Dermis microvascular lymphatic vessel endothelial cell (primary cell): ENCODE measurements at places on chromosomes 7 and 10.

DNA sequence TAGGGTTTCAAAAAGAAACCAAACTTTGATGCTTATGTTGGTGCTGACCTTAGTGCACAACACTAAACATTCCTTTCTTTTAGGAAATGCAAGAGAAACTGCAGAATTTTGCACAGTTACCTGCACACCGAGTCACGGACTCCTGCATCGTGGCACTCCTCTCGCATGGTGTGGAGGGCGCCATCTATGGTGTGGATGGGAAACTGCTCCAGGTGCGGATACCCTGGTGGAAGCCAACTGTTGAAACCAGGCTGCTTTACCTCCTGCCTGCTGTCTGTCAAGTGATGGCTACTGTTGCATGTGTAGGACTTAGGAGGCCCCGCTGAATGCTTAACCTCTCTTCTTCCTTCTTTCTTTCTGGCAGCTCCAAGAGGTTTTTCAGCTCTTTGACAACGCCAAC is 11.7 kb downstream of the CASP2 start:
- peak; percentile 41 for DNase-seq

GRCh38 chr10:29600067-29600466 is 34.7 kb downstream of the SVIL start:
- DNase-seq = no peak

DNA sequence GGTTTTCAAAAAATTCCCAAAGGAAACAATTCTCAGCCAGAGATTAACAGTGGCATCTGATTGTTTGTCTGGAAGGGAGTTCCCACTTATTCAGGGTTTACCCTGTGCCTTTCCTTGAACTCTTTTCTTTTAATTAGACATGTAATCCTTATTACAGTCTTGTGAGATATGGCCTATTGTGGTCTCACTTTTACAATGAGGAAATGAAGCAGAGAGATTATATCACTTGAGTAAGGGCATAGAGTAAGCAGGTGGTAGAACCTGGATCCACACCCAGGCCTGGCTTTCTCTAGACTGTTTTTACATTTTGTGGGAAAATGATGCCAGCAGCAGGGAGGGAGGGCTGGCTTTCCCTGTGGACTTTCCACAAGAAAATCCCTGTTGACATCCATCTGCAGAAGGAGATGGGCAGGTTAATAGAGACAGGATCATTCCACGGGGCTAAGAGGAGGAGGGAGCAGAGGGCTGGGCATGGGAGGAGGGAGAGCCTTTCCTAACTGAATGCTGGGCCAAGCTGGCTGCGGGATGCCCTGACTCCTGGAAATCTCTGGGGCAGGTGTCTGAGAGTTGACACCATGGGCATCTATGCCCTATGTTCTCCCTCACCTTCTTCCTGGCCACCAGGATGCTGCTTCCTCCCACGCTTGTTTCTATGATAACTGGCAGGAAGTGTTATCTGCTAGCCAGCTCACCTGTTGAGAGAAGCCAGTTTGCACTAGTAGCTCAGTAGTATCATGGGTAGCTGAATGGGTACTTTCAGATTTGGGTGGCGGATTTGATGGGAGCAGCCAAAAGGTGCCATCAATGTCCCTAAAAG is 28.7 kb upstream of the ARHGAP22 start:
- DNase-seq = no peak

DNA sequence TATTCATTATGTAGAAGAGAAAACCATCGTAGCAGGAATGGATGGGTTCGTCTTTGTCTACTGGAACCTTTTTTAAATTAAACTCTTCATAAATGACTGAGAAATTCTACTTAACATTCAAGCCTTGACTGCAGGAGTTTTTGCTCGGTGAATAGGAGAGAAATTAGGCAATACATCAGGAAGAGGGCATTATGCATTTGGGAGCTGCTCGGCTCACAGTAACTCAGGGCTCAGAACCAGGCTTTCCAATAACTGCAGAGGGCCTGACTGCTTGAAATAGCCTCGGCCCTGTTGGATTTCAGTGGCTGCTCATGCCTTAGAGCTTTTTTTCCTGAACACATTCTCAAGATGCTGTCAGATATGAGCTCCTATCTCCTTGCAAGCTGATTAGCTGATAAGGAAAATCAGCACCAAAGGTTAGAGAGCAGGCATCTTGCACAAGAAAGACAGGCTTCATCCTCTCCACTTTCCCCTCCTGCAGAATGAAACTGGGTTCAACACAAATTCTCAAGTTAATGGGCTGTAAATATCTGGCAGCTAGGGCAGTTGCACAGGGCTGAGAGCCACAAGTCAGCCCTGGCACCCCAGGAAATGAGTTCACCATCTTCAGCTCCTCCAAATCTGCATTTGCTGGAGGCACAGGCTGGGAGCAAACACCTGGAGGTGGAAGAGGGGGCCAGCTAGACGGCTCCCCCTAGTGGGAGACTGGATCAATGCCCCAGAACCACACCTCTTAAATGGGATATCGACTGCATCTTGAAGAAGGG is 24.3 kb downstream of the TECTB start:
- peak; percentile 43 for DNase-seq

DNA sequence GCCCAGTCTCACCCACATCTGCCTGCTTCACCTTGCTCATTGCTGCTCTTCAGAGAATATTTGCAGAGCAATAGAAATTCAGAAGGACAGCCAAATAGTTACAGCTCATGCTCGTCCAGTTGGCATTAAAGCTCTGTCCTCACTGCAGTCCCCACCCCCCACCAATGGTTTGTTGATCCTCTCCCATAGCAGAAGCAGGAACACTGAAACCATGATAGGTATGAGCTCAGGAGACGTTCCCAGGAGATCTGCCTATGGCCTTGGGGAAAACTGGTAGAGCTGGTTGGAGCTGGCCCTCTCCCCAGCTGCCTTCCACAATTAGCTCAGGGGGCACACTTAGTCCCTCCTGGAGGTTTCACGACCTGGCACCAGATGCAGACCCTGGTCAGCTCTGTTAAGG is 68.6 kb upstream of the KMT2C start:
- DNase-seq = no peak

DNA sequence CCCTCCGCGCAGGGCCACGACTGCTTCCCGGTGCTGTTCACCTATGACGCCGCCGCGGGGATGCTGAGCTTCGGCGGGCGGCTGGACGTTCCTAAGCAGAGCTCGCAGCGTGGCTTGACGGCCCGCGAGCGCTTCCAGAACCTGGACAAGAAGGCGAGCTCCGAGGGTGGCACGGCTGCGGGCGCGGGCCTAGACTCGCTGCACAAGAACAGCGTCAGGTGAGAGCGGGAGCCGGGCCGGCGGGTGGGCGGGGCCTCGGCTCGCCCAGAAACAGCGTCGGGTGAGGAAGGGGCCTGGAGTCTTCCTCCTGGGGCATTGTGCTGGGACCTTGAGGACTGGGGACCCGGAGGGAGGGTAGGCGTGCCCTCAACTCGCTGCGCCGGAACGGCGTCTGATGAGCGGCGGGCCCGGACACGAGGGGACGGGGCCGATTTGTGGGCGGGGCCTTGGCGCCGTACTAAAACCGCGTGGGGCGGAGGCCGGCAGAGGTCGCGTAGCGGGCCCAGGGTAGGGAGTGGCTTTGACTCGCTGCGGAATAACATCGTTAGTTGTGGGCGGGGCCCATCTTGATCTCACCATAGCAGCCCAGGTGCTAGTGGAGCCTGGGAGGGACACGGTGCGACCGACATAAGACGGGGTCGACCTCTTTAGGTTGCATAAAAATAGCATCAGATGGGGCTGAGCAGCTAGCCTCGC is 15.6 kb downstream of the PDAP1 start:
- DNase-seq = peak; percentile 68

- peak; percentile 56 for DNase-seq
These were observed 220.2 kb downstream of the DGKI start for GRCh38 chr7:137626469-137627067.

DNA sequence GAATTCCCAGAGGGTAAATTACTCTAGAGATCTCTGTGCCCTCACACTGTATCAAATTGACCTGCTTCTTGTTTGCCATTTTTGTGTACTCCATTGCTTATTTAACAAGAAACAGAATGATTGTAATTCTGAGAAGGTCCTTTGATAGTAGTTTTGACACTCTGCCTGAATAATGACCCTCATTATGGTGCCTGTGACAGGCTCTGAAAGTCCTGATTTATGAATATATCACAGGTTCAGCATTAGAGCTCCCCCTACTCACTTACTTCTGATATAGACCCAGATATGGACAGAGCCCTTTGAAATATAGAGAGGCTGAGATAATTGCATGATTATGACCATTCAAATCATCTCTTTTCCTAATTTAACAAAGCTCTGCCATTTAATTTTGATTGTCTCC is 465.2 kb downstream of the MDFIC start:
- no peak for DNase-seq

GRCh38 chr10:69375307-69376151 is 41.2 kb downstream of the TACR2 start:
- no peak for DNase-seq

DNA sequence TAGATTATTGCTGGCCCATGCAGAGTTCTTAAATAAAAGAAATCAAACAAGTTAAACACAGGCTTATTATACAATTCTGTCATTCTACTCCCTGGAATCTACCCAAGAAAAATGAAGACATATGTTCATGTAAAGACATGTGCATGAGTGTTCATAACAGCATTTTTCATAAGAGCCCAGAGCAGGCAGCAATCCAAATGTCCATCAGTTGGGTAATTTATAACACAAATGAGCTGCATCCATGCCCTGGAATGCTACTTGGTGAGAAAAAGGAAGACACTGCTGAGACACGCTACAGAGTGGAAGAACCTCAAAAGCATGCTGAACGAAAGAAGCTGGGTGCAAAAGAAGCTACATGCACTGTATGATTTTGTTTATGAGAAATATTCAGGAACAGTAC is 342.6 kb downstream of the TCERG1L start:
- DNase-seq = no peak

DNA sequence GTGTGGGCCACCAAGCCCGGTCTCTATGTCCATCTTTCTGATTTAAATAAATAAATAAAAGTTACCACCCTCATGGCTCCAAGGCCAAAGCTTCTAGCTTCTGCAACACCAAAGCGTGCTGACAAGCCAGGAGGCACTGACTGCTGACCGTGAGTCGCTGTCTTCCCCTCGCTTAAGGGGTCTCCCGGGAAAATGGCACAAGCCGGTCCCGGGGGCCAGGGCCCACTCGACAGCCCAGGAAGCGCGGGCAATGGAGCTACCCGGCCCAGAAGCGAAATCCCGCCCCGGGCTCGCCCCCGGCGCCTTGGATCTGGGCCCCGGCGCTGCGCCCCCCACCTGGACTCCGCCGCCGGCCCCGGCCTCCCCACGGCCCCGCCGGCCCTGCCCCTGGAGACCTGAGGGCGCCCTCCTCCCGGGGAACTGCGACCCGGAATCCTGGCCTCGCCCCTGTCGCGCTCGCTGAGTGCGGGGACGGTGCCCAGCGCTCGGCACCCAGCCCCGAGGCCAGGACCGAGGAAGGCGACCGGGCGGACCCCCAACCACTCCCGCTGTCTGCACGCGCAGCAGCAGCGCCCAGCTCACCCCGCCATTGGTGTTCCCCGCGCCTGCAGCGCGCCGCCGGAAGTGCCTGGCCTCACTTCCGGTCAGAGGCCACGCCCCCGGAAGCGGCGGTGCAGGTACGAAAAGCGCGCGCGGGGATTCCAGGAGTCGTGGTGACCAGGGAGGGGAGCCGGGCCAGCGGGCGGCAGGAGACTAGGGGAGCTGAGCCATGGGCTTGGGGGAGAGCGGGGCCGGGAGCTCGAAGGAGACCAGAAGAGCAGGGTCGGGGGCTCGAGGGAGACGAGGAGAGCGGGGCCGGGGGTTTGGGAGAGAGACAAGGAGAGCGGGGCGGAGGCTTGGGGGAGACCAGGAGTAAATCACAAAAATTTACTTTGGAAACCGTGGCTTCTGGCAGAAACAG is at the start of the genes MRM2 and NUDT1:
MRM2 (minus strand) TSS at position 626 of the 961 bp plus-strand sequence; CDS start at position 590, 36 bp downstream.
NUDT1 (plus strand) TSS at position 647 of the 961 bp plus-strand sequence. CDS start 2,349 bp downstream, outside the sequence.
- peak; percentile 77 for DNase-seq

DNA sequence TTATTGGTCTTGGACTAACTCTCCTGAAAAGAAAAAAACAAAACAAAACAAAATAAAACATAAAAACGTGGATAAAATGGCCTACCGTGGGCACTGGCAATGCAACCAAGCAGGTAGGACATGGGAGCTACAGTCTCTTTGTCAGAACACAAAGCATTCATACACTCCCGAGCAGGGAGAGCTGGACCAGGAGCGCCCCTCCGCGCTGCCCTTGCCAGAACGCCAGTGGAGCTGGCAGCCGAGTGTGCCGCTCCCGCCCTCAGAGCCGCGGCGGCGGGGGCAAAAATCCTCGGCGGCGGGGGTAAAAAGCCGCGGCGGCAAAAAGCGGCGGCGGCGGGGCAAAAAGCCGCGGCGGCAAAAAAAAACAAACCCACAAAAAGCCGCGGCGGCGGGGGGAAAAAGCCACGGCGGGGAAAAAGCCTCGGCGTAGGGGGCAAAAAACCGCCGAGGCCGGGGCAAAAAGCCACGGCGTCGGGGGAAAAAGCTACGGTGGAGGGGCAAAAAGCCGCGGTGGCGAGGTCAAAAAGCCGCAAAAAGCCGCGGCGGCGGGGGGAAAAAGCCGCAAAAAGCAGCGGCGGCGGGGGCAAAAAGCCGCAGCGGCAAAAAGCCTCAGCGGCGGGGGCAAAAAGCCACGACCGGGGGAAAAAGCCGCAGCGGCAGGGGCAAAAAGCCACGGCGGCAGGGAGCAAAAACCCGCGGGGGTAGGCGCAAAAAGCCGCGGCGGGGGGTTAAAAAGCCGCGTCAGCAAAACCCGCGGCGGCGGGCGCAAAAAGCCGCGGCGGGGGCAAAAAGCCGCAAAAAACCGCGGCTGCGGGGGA is 418.1 kb downstream of the ZNF716 start:
- no peak for DNase-seq

DNA sequence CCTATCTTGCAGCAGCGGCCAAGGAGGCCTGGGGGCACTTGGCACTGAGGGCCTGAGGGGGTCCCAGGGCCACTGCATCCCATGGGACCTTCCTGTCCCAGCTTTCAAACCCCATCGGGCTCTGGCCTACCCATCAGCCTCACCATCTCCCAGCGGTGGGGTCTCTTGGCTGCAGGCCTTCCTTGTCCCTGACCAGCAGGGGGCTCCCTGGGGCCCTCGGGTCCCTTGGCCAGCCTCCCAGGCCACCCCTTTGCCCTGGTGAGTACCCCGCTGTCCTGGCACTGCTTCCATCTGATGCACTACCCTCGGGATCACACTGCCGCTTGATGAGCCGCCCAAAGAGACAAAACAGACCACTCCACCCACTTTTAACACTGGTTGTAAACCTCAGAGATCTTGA is 43.5 kb downstream of the YKT6 start:
- DNase-seq = no peak

DNA sequence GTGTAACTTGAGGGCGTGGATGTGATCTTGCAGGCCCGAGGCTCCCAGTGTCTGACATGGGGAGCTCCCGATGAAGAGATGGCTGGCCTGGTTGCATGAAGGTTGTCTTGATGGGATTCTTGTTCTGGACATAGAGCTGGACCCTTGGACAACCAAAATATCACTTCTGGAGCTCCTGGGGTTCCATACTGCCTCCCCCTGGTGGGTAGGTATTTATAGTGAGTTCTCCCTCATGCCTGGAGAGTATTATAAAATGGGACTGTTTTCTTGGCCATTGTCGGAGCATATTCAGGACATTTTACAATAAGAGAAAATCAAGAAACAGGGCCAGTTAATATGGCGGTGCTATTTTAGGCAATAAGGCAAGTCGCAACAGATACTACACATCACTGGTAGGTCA is 32.6 kb upstream of the GIMAP8 start:
- DNase-seq = no peak

GRCh38 chr7:117489911-117490310 is 10.1 kb downstream of the CFTR start:
- DNase-seq = no peak
